Parietal lobe (tissue), 2 donors: ENCODE measurements at places on chromosomes 3 and 15. TPM values are rescaled to one million over a fixed set of nuclear protein-coding genes. Genes with fewer than 3 reads are reported as not detected.

The PPCDC gene
- total RNA-seq: 18.2 TPM

The ENTPD3 gene
- total RNA-seq: 1.9 TPM

The HDC gene
- total RNA-seq: not detected

The MCTP2 gene
- total RNA-seq: 0.94 TPM
